ENCODE measurements at places on chromosomes 11 and 22.

- no peak for DNase-seq
These were observed 1.2 kb downstream of the TSPO start for GRCh38 chr22:43152357-43153071.

GRCh38 chr11:75946531-75947530 is 131.8 kb downstream of the UVRAG start:
- no peak for DNase-seq

DNA sequence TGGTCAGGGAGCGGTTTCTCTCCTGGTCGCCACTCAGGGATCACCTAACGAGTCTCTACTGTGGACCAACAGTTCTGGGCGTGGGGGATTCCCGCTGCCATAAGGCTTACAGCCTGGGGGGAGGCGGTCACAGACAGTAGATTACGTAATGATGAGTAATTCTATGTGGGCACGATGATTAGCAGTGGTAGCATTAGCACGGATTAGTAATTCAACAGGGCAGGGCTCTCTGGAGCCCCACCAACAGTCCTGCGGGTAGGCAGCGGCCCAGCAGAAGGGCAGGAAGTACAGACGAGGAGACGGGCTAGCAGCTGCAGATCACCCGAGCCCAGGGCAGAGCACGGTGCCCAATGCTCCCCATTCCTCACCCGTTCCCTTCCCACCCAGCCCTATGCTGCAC is 3.6 kb downstream of the SHISAL1 start:
- DNase-seq = no peak

DNA sequence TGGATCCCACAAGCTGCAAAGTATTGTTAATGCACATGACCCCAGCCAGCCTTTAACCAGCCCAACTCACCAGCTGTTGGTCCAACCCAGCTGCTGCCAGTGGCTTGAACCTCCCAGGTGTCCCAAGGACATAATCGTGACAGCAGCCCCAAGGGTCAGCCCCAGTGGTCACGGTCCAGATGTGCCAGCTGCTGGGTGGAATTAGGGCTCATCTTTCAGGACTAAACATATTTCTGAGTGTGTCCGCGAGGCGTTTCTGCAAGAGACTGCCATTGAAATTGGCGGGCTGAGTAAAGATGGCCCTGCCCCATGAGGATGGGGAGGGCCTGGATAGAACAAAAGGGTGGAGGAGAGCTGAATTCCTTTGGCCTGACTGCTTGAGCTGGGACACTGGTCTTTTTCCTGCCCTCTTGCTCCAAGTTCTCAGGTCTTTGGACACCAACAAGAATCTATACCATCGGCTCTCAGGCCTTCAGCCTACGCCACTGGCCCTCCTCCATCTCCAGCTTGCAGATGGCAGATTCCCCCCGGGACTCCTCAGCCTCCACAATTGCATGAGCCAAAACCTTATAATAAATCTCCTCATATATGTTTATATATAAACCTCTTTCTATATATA is 240.2 kb downstream of the MN1 start:
- no peak for DNase-seq

DNA sequence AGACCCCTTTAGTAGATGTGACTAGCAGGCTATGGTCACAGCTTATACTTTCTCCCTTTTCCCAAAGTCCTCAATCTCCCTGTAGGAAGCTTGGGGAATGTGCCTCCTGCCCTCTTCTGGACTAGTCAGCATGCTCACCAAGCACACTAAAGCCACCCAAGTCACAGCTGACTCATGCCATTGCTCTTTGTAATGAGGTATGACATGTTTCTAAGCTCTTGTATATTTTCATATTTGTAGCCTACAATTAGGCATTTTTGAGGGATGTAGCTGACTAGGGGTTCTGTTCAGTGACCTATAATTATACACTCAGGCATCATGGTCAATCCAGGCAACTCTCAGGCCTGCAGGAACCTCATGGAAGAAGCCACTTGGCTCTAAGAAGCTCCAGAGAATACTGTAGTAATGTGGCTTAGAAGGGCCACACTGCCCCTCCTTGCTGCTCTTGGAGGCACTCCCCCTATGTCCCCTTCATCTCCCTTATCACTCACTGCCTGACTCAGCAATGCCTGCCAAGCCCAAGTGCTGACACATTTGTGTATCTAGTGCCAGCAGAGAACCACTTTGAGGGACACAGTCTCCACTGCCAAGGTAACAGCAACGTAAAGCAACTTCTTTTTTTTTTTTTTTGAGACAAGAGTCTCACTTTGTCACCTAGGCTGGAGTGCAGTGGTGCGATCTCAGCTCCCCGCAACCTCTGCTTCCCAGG is 86.2 kb downstream of the RPL27A start:
- DNase-seq = no peak

- no peak for DNase-seq
These were observed 62.2 kb upstream of the FADD start for GRCh38 chr11:70140711-70141485.

GRCh38 chr22:32042924-32043323 is at the start of gene SLC5A1:
SLC5A1 (plus strand) TSS chr22:32043261; CDS start chr22:32043282, 21 bp downstream.
- DNase-seq = no peak

DNA sequence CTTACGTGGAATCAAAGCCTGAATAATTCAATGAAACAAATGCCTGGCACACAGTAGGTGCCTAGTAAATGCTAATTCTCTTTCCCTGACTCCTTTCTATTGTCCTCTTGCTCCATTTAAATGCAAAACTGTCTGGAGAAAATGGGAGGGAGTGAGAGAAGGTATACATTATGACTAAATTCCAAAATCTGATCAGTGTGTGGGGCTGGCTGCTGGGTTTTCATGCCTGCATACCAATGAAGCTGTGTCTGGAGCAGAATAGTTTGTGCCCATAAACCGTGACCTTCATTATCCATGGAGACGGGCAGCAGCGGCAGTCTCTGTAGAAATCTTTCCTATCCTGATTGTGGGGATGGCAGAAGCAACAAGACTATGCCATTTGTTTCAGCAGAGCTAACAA is 223.4 kb upstream of the ZBED5 start:
- no peak for DNase-seq

DNA sequence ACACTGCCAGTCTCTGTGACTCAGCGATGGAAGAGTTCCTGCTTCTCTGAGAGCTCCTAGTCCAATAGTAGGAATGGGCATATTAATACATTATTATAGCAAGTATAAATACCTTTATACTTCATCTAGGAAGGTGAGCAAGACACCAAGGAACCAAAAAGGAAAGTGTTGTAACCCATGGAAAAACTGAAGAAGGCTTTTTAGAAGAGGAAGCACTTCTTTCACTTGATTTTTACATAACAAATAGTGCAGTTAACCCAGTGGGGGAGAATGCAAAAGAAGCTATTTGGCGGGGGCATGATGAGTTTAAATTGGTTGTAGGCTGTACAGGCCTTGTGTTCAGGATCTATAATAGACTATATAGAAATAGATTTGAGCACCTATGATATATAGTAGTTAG is 31.2 kb upstream of the C11orf87 start:
- no peak for DNase-seq

- DNase-seq = no peak
These were observed 59.0 kb upstream of the NARS2 start for GRCh38 chr11:78633516-78634310.

GRCh38 chr11:120147950-120148270 is 10.0 kb upstream of the TRIM29 start:
- no peak for DNase-seq

DNA sequence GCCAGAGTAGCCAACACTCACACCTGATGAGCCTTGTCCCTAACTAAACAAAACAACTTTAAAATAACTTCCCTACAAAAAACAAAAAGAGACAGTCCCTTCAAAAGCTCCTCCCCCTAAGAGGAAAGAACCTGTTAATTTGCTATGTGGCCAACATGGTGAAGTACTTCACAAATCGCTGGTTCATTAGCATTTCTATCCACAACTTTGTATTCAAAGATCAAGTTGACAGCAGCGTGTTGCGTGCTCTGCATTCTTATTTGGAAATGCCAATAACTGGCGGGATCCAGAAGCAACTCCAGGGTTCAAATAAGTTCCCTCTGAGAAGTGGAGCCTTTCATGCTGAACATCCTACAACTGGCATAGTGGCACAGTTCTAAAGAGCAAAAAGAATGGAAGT is 48.6 kb downstream of the CADM1 start:
- no peak for DNase-seq

DNA sequence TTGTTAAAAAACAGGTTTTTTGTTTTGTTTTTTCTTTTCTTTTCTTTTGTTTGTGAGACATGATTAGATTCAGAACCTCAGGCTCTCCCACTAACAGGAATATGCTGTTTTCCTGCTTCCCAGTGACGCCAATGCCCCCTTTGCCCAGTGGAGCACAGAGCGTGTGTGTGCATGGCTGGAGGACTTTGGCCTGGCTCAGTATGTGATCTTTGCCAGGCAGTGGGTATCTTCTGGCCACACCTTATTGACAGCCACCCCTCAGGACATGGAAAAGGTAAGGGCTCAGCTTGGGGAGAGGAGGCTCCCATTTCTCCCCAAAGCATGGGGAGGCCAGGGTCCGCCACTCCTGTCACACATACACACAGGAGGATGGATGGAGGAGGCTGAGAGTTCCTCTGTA is 25.0 kb downstream of the CYB5R2 start:
- no peak for DNase-seq

GRCh38 chr11:18236664-18237356 is at the start of gene SAA4:
SAA4 (minus strand) TSS chr11:18236802; CDS start chr11:18235926, 876 bp downstream.
- DNase-seq = no peak

- peak; percentile 91 for DNase-seq
These were observed 673 bp upstream of the MYO7A start for GRCh38 chr11:77127235-77127911.

- no peak for DNase-seq
These were observed 33.6 kb downstream of the LRRC32 start for GRCh38 chr11:76636826-76637460.

DNA sequence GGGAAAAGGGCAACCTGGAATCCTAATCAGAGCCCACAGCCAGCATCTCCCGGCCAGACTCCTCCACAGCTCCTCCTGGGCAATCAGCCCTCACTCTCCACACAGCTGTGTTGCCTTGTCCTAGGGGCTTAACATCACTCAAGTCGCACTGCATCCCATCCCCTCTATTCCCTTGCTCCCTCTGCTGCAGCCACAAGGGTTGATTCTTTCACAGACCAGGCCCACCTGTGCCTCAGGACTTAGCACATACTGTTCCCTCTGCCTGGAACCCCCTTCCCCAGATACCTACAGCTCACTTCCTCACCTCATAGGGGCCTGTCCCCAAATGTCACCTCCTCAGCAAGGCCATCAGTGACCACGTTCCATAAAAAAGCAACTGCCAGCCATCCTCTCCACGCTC is 18.4 kb downstream of the SPATA19 start:
- no peak for DNase-seq

DNA sequence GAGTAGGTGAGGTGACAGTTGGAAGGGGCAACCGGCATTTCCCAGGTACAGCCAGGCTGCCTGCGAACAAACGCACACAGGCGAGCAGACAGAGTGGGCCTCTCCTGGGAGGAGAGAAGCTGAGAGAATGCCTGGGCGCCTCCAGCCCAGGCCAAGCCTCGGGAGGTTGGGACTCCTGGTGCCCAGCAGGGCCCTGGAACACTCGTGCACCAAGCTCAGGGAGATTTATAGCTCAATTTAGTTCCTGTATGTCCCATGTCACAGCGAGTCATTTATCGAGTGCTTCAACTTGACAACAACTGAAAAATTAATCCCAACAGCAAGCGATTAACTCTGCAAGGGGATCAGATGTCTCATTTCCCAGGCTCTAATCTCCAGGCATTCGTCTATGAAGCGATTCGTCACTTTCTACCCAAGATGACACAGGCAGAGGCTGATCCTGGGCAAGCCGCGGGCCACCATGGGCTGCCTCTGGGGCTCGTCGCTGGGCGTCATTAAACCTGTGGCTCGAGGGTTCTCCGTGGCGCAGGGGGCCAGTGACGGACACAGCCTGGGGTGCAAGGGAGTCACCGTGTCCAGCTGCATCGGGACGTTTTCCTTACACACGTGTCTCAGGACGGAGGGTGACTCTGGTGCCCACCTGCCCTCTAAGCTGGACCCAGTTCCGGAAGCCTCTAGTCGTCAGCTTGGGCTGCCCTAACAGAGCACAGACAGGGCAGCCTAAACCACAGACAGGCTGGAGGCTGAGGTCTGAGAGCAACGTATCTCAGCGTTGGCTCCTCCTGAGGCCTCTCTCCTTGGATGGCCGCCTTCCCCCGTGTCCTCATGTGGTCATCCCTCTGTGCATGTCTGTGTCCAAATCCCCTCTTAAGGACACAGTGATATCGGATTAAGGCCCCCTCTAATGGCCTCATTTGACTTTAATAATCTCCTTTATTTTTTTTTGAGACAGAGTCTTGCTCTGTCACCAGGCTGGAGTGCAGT is 154.1 kb downstream of the CTTN start:
- DNase-seq = no peak

DNA sequence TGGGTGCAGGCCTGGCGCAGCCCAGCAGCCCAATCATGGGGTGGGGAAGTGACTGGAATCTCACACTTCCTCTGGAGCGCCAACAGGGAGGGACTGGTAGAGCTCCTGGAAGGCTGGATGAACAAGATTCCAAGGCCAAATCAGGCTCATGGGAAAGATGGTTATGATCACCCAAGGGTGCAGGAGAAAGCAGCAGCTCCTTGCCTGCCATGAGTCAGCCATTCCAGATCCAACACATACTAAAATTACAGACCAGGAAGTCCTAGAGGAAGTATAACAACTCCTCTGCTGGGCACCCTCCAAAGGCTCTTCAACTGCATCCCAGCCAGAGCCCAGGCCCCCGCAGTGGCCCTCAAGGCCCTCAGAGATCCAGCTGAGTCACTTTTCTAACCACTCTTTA is 427.3 kb downstream of the TENM4 start:
- no peak for DNase-seq

DNA sequence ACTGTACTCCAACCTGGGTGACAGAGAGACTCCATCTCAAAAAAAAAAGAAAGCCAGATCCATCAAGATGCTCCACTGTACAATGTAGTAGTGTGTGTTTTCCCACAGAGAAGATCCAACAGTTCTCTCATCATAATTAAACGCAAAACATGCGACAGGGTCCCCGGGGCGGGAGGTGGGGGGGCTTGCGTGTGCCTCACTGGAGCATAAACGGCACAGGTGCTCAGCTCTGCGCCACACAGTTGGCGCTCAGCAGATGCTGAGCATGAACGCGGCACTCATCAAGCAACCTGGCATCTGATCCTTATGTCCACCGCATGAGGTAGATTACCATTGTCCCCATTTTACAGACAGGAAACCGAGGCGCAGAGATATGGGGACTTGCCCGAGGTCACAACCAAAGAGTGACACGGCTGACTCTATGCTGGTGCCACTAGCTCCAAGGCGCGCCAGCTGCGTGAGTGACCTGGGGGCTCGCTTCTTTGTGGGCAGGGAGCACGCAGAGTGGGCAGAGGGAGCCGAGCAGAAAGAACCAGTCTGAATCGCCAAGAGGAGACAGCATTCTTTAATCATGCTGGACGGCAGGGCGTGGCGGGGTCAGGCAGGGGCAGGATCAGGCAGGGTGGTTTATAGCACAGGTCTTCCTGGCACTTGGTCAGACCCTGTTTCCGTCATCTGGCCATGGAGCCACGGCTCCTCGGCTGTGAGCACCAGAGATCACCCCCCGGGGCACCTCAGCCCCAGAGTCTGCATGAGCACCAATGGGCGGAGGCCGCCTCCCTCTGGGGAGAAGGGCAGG is 8.2 kb downstream of the C1QTNF6 start:
- no peak for DNase-seq

GRCh38 chr11:123349382-123349781 is 80.7 kb upstream of the GRAMD1B start:
- DNase-seq = no peak

All from 8988T (cell line).